ENCODE measurements at places on chromosomes 2 and 18. TPM values are rescaled to one million over a fixed set of nuclear protein-coding genes. Genes with fewer than 3 reads are reported as not detected.

DNA sequence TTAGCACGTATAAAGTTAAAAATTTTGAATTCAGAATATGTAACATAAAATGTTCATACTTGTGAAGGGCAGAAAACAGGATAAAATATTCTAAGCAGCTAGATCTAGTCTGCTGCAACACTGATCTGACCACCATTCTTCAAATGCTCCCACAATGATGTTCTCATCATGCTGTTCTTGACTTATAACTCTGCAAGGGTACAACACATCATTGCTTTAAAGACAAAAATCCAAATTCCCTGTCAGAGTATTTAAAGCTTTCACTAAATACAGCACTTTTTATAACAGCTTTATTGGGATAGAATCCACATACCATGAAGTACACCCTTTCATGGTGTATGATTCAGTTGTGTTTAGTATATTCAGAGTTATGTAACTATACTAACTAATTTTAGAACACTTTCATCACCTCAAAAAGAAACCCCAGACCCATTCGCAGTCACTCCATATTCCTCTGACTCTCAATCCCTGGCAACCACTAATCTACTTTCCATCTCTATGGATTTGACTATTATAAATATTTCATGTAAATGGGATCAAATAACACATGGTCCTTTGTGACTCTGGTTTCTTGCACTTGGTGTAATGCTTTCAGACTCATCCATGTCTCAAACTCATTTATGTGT lies 56.4 kb downstream of the MAP4K3 start:
- no peak for DNase-seq

- DNase-seq: peak; percentile 1
Observed at GRCh38 chr18:48831113-48831759, 119.5 kb downstream of the SMAD7 start.

DNA sequence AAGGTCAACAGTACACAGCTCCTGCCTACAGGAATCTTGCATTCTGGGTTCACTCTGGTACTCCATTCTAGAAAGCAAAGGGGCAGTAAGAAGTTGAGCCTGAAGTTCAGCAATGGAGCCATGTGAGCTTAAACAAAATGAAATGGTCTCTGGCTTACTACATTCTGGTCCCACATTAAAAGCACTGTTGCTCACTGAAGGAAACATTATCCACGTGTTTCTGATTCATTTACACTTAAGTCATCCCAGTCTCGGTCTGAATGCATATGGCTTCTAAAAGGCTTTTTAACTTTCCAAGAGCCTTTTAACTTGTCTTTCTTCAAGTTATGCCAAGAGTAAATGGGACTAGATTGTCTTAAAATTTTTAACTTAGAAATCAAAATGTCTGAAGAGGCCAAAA lies 177.8 kb downstream of the LNPK start:
- DNase-seq: no peak

DNA sequence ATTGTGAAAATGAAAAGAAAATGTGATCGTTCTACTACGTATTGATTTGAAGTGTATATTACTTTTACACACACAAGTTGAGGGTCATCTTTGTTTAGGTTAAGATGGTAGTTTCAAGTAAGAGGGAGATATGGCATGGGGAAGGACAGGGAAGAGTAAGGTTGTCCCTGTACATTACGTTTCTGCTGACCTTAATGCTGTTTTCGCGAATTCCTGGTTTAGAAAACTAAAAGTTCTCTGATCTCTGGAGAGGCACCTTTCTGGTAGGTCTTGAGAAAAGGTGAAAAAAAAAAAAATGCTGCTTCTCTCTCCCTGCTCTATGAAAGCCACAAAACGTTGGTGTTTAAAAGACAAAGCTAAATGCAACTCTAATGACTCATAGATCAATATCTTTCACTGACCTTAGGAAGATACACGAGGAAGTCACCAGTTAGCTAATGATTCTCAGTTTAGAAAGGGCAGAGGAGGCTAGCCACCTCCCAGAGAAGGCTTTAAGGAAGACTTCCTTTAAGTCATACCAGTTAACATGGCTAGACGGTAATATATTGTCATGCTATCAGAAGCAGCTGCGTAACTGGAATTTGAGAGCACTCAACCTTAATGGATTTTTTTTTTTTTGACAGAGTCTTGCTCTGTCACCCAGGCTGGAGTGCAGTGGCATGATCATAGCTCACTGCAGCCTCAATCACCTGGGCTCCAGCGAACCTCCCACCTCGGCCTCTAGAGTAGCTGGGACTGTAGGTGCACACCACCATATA lies 13.2 kb downstream of the TXNDC2 start:
- no peak for DNase-seq

- no peak for DNase-seq
Observed at GRCh38 chr2:63122921-63123320, 72.3 kb downstream of the OTX1 start.

DNA sequence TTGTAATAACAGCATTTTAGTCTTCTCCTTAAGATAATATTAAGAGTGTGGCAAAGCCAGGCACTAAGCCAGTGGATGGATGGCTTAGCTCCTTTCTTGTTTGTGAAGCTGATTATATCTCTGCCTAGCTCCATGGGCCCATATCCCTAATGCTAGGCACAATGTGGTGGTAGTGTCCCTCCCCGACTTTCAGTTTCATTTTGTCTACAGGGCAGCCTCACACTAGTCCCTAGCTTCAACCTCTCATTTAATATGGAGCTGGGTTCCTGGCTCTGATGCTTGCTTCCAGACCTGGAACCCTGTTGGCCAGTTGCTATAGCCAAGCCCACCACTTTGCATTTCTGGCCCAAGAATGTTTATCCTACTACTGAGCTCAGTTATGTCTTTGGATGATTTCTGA lies 437.0 kb upstream of the MEIS1 start:
- DNase-seq: no peak

GRCh38 chr2:217065012-217065290 lies 205.1 kb upstream of the TNP1 start:
- DNase-seq: no peak

GRCh38 chr2:125471963-125472362 lies 1184.0 kb upstream of the GYPC start:
- DNase-seq: peak; percentile 42

C2orf78 gene
- total RNA-seq: not detected

NPPC gene
- not detected for total RNA-seq

PPP3R1 gene
- 24.5 TPM for total RNA-seq

IL1R2 gene
- 99.6 TPM for total RNA-seq

GRCh38 chr18:61948846-61949438 lies 56.1 kb upstream of the RNF152 start:
- DNase-seq: no peak

SLC8A1 gene
- 105 TPM for total RNA-seq

DNA sequence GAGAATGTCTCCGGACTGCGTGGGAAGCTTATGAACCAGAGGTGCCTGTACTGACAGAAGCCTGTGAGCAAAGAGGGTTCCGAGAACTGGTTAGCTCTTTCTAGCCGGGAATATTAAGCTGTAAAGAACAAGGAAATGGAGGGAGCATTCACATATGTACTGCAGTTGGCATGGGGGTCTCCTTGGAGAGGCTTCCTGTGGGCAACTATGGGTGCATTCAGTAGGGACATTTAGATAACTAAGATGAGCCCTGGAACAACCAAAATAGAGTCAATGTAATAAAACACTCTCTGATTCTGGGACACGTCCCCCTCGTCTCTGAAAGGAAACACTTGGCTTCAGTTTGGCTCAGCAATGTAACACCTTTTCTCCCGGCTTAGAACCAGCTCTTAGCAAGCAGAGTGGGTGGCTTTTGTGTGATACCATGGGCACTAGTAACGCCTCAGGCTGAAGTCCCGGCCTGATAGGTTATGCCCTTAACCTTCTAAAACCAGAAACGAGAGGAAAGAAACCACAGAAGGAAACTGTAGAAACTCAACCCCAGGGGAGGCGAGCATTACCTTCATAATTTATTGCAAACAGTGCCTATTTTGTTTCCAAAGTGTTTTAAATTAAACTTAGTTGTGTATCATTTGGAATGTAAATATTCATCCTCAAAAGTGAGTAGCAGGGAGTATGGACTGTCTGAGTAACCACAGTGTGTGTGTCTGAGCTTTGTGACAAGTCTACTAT lies 48.8 kb upstream of the LPIN2 start:
- DNase-seq: no peak

CNTNAP5 gene
- total RNA-seq: 1.3 TPM

- no peak for DNase-seq
Observed at GRCh38 chr18:79684283-79684631, 4.7 kb downstream of the CTDP1 start.

GRCh38 chr2:147374423-147374811 lies 470.4 kb upstream of the ACVR2A start:
- DNase-seq: peak; percentile 25

GRCh38 chr2:42764096-42764495 lies at the start of gene OXER1:
OXER1 (minus strand) TSS chr2:42764135; CDS start chr2:42764062, 73 bp downstream.
- DNase-seq: no peak

RSAD2 gene
- 9.2 TPM for total RNA-seq

COX7A2L gene
- 59.3 TPM for total RNA-seq

NCKAP1 gene
- 224 TPM for total RNA-seq

SCTR gene
- total RNA-seq: 1.4 TPM

GRCh38 chr2:210617732-210618330 lies 61.4 kb downstream of the CPS1 start:
- DNase-seq: no peak

- no peak for DNase-seq
Observed at GRCh38 chr2:85590950-85591349, 4.6 kb upstream of the RNF181 start.

GRCh38 chr2:199144546-199144945 lies 313.2 kb downstream of the SATB2 start:
- DNase-seq: no peak

LRATD1 gene
- total RNA-seq: not detected

- DNase-seq: no peak
Observed at GRCh38 chr2:159399716-159400415, 113.4 kb upstream of the WDSUB1 start.

DNA sequence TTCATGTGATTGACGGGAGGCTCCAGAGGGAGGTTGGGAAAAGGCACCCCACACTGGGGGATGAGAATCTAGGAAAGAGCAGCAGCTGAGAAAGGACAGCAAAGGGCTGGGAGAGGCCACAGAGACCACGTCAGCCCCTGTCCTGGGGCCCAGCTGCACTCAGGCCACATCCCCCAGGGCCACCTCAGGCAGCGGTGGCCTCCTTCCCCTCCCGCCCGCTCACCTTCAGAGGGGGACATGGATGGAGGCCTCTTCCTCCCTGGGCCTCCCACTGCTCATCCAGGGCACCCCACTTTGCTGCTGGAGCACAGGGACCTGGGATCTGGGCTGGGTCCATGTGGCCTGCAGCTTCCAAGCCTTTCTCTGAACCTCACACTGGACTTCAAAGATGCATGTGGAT lies 199.8 kb upstream of the HDAC4 start:
- no peak for DNase-seq

DNA sequence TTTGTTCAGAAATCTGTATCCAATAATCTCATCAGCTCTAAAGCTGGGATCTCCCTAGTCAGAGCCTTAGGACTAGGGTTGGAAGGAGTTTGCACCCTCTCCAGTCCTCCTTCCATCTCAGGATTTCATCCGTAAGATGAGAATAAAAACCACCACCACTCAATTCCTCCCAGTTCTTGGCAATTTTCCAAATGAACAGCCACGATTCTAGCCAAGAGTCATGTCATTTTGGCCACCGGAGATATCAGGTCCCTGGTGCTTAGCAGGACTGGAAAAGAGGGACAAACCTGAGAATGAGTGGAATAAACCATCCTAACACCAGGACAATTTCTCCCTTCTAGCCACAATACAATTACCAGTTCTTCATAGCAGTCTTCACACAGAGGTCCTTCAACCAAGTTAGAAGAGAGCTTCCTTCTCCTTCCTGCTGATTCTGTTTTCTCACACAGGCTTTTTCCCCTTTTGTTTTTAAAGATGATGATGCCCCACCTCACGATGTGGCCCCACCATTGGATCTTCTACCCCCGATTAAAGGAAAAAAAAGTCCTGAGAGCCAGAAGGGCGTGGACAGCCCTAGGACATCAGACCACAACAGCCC lies 36.2 kb downstream of the KIAA2012 start:
- DNase-seq: no peak

GRCh38 chr2:64640153-64641044 lies 13.3 kb downstream of the SERTAD2 start:
- DNase-seq: no peak

- DNase-seq: peak; percentile 80
Observed at GRCh38 chr2:158953926-158954763, 14.3 kb upstream of the TANC1 start.

RESP18 gene
- not detected for total RNA-seq

IL36B gene
- not detected for total RNA-seq

DNA sequence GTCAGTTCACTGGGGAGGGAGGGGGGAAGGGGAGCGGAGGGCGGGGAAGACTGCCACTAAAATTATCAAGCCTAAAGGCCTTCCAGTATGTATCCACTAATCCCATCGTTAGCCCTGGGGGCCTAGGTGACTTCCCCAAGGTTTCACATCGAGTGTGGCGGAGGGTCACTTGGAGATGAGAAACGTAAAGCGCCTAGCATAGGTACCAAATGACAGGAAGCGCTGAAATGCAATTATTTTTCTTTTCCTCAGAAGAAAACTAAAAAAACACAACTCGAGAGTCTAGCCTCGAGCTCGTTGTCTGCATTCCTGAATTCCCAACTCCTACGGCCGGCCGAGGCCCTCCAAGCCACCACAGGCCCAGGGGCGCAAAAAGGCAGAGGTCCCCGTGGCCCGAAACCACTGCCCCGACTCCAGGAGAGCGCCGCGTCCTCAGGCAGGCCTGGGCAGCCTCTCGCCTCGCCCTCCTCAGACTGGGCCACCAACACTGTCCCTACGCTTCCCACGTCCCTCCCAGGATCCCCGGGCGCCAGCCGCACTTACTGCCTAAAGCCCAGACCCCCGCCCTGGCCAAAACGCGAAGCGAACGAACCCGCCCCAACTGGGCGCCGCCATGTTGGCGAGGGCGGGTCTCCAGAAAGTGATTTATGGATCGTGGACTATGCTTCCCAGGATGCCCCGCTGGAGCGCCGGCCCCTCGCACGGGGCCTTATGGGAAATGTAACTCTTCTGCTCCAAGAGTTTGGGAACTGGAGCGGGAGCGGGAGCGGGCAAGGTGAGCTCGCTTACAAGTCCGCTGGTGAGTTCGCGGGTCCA lies at the start of gene USP40:
USP40 (minus strand) TSS at position 642 of the 816 bp plus-strand sequence. CDS start 1,228 bp downstream, outside the sequence.
- DNase-seq: peak; percentile 89

DNA sequence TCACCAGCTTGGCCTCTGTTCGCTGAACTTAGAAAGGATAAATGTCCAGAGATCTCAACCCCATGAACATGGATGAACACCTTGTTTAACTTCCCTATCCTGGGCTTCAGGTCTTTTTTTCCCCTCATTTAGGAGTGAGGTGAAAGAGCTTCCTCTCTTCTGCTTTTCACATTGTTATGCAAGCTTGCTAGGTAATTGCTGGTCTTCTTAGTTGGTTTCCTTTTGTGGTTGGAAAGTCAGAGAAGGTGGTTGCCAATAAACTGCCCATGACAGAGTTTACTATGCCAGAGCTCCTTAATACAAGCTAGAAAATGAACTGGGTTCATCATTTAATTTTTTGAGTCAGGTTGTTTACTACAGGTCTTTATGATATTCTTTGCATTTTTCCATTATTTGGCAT lies 16.6 kb downstream of the SLC9A4 start:
- no peak for DNase-seq

PAX8 gene
- total RNA-seq: 6.5 TPM

DNA sequence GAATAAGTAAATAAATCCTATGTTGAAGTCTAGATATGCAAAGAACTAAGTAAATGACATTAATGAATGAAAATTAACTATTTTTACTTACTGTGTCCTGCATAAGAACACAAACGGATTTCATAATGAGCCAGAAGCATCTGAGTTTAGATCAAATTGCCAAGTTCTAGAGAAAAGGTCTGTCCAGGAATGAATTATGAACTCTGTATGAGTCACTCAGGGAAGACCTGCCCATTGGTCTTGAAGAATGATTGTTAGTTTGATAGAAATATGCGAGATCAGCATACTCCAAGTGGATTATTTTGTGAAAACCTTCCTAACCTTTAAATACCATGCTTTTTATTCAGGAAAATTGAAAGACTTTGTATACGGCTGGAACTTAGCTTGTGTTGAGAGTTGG lies 189.5 kb downstream of the DOK6 start:
- DNase-seq: no peak

Data from stomach (tissue), 19 donors.